A549 treated with CpdA at 1 μM for 4 hours (cell line): ENCODE measurements at places on chromosomes 2 and 18. TPM values are rescaled to one million over a fixed set of nuclear protein-coding genes. Genes with fewer than 3 reads are reported as not detected.

SMCHD1 gene
- total RNA-seq = 14.3 to 22.7 TPM (median 15.8 TPM) in 5 replicates

UPP2 gene
- total RNA-seq = not detected in 5 replicates

GPAT2 gene
- total RNA-seq = not detected in 5 replicates

MC5R gene
- not detected in 5 replicates for total RNA-seq

NPHP1 gene
- 8.0 to 10.3 TPM (median 8.9 TPM) in 5 replicates for total RNA-seq

AKAIN1 gene
- not detected in 5 replicates for total RNA-seq

ECEL1 gene
- 0.07 to 0.37 TPM (median 0.10 TPM) in 4 of 5 replicates, not detected in the other for total RNA-seq

FSIP2 gene
- not detected in 5 replicates for total RNA-seq

TMEFF2 gene
- 0.09 to 0.18 TPM (median 0.17 TPM) in 5 replicates for total RNA-seq

KANSL3 gene
- total RNA-seq = 29.4 to 36.6 TPM (median 33.1 TPM) in 5 replicates

SH3BP4 gene
- total RNA-seq = 28.9 to 32.0 TPM (median 29.7 TPM) in 5 replicates

GALNT13 gene
- 7.7 to 11.9 TPM (median 10.2 TPM) in 5 replicates for total RNA-seq

LYG2 gene
- not detected in 5 replicates for total RNA-seq

ANKRD62 gene
- not detected in 5 replicates for total RNA-seq

WDR54 gene
- 72.5 to 92.0 TPM (median 82.3 TPM) in 5 replicates for total RNA-seq

GPBAR1 gene
- 0.07 to 0.17 TPM (median 0.15 TPM) in 5 replicates for total RNA-seq

STK36 gene
- total RNA-seq = 13.5 to 17.3 TPM (median 13.7 TPM) in 5 replicates

OTOS gene
- not detected in 5 replicates for total RNA-seq

ZNF396 gene
- 0.56 to 1.0 TPM (median 0.69 TPM) in 5 replicates for total RNA-seq

OTX1 gene
- 2.7 to 4.9 TPM (median 3.5 TPM) in 5 replicates for total RNA-seq

GAREM2 gene
- total RNA-seq = 7.5 to 9.7 TPM (median 7.6 TPM) in 5 replicates

HJURP gene
- total RNA-seq = 76.9 to 99.6 TPM (median 81.6 TPM) in 5 replicates

FSHR gene
- not detected in 5 replicates for total RNA-seq

LAMA3 gene
- total RNA-seq = 31.7 to 41.0 TPM (median 39.0 TPM) in 5 replicates

ABCG8 gene
- total RNA-seq = not detected in 5 replicates

ANO7 gene
- total RNA-seq = 1.4 to 2.5 TPM (median 2.1 TPM) in 5 replicates

SLC38A11 gene
- total RNA-seq = not detected in 5 replicates

PLGLB1 gene
- total RNA-seq = 0.53 to 1.1 TPM (median 0.84 TPM) in 5 replicates

EPC2 gene
- 9.7 to 11.5 TPM (median 10.5 TPM) in 5 replicates for total RNA-seq

VWC2L gene
- not detected in 5 replicates for total RNA-seq

SERPINB8 gene
- 9.3 to 12.5 TPM (median 10.9 TPM) in 5 replicates for total RNA-seq

DTNA gene
- 0.15 to 0.98 TPM (median 0.30 TPM) in 4 of 5 replicates, not detected in the other for total RNA-seq

ARID5A gene
- 8.4 to 11.8 TPM (median 9.3 TPM) in 5 replicates for total RNA-seq

KATNAL2 gene
- 1.5 to 1.9 TPM (median 1.7 TPM) in 5 replicates for total RNA-seq

KCNJ3 gene
- not detected in 5 replicates for total RNA-seq

PPM1G gene
- 165 to 183 TPM (median 172 TPM) in 5 replicates for total RNA-seq

DQX1 gene
- total RNA-seq = 0.09 to 0.22 TPM (median 0.13 TPM) in 5 replicates

UGT1A8 gene
- total RNA-seq = 0.03 to 0.08 TPM in 2 of 5 replicates, not detected in the others

ERBB4 gene
- not detected in 5 replicates for total RNA-seq

CABYR gene
- total RNA-seq = 11.1 to 20.9 TPM (median 11.4 TPM) in 5 replicates

ALK gene
- 0.06 TPM in 1 of 5 replicates, not detected in the others for total RNA-seq

IRS1 gene
- 16.0 to 19.6 TPM (median 17.0 TPM) in 5 replicates for total RNA-seq

TUBA3D gene
- total RNA-seq = not detected in 5 replicates

HDLBP gene
- total RNA-seq = 260 to 289 TPM (median 272 TPM) in 5 replicates

CHST9 gene
- not detected in 5 replicates for total RNA-seq

CLIP4 gene
- 24.5 to 27.4 TPM (median 26.6 TPM) in 5 replicates for total RNA-seq

RFX8 gene
- total RNA-seq = not detected in 5 replicates

TRIM43 gene
- total RNA-seq = 0.07 TPM in 1 of 5 replicates, not detected in the others

CIDEA gene
- total RNA-seq = not detected in 5 replicates

UGT1A10 gene
- 0.02 to 0.26 TPM (median 0.21 TPM) in 3 of 5 replicates, not detected in the others for total RNA-seq

SLC23A3 gene
- total RNA-seq = 0.37 to 0.72 TPM (median 0.44 TPM) in 5 replicates

CNPPD1 gene
- total RNA-seq = 35.6 to 47.6 TPM (median 44.4 TPM) in 5 replicates

CAVIN2 gene
- total RNA-seq = 7.9 to 11.2 TPM (median 9.9 TPM) in 5 replicates

LTBP1 gene
- 15.2 to 27.5 TPM (median 23.9 TPM) in 5 replicates for total RNA-seq
